ENCODE measurements at places on chromosomes 3 and 15.

DNA sequence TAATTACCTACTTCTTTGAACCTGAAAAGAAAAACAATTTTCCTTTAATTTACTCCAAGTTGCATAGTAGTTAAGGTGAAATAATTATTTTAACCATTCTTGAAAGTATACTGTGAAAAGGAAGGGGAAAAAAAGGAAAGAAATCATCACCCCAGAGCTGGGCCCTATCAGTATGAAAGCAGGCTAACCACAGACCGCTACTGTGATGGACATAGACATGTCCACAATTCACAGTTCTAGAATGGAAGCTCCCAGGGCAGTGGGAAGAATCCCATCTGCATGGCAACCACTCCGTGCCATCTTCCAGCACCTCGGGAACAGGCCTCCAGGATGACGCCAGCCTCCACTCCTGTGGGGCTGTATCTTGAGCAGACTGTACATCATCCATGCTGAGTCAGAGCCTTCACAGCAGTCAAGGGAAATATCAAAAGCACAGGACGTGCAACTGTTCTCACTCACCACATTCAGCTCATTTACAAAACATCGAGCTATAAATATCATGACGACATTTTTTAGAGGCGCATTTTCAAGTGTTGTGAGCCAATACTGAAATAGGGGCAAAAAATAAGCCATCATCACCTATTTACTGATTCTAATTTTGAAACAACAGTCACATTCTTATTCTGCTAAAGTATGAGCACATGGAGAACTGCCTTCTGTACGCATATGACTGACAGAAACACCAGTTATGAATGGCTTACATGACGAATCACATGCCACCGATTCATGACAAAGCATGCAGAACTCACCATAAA is 119.7 kb downstream of the SNRK start:
- DNase-seq = no peak

GRCh38 chr15:75126864-75127580 is 74.7 kb upstream of the C15orf39 start:
- DNase-seq = no peak

DNA sequence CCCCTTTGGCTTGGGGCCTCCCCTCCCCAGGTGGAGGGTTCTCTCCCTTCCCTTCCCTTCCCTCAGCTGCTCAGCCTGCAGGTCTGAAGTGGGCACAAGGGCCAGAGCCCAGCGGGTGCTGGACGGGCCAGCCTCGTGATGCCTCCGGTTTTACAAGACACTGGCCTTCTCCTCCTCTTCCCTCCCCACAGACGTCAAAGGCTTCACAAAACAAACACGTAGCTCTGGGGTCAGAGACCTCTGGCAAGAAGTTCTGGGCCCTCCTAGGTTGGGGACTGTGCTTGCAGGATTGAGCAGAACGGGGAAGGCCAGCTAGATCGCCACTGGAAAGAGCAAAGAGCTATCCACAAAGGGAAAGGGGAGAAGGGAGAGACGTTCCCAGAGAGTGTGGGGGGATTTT is 81.4 kb upstream of the TPM1 start:
- DNase-seq = no peak

DNA sequence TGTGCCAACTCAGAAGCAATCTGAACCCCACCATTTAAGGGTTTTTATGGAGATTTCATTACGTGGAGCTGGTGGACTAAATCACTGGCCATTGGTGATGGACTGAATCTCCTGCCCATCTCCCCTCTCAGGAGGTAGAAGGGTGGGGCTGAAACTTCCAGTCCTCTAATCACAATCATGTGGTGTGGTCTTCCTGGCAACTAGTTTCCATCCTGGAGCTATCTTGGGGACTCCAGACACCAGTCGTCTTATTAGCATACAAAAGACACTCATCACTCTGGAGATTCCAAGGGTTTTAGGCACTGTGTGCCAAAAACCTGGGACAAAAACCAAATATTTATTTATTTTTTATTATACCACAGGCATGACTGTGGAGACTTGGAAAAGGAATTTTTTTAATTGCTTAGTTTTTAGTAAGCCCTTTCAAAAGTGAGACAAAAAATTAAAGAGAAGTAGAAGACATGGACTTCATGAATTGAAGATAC is 203.6 kb downstream of the WNT5A start:
- no peak for DNase-seq

DNA sequence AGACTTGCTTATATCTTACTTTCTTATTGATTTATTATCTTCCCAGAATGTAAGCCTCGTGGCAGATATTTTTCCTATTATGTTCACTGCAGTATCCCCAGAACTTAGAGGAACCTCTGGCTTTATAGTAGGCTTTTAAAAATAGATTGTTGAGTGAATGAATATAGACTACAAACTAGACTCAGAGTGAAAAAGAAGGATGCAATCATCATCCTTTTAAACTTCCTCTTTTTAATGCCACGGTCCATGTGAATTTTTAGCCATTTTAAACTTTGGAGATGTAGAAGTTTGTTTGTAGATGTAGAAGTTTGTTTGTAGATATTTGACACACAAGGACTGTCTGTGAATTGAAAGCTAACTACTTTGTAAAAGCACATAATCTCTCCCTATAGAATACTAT is 7.2 kb upstream of the P2RY12 start:
- no peak for DNase-seq

DNA sequence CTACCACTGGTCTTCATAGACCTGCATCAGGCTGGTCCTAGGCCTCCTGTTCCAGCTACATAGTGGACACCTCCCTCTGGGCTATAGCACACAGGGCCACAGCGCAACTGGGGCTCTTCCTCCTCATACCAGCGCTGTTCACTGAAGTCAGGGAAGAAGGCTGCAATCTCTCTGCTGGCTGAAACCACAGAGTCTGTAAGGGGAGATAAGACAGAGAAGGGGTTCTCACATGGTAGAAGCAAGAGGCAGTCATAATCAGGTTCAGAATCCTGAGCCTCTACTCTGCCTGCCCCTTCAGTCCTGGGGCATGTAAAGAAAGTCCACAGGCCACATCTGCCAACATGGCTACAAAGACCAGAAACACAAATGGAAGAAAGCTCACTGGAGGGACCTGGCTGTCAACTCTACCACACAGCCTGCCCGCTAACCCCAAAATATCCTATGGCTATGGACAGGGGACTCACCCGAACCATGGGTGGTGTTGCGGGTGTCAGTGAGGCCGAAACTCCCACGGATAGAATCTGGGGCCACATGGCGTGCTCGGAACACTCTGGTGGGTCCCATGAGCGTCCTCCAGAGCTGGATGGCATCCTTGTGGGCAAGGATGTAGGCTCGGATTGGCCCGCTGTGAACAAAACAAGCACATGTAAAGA is 38.7 kb downstream of the SPINK8 start:
- DNase-seq = no peak

- no peak for DNase-seq
Measured at GRCh38 chr3:31832551-31832950, 148.5 kb downstream of the OSBPL10 start.

DNA sequence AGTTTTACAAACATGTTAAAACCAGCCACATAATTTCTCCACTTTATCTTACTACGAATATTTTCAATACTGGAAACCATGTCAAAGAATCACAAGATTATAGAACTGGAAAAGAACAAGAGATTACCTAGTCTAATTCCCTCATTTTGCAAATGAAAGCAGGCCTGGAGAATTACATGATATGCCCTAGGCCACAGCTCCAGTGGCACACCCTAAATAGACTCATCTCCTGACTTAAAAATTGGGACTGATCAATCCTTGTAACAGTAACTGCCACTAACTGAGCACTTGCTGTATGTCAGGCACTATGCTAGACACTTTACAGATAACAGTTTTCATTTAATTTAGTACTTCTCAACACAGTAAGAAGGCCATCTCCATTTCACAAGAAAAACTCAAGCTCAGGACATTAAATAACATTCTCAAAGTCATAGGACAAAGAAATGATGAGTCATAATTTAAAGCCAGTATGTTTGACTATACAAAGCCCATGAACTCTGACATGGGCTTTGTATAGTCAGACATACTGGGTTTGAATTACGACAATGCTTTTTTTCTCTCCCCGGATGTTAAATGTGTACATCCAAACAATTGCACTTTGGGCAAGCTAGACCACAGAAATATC is 9.4 kb downstream of the IGSF11 start:
- DNase-seq = no peak

DNA sequence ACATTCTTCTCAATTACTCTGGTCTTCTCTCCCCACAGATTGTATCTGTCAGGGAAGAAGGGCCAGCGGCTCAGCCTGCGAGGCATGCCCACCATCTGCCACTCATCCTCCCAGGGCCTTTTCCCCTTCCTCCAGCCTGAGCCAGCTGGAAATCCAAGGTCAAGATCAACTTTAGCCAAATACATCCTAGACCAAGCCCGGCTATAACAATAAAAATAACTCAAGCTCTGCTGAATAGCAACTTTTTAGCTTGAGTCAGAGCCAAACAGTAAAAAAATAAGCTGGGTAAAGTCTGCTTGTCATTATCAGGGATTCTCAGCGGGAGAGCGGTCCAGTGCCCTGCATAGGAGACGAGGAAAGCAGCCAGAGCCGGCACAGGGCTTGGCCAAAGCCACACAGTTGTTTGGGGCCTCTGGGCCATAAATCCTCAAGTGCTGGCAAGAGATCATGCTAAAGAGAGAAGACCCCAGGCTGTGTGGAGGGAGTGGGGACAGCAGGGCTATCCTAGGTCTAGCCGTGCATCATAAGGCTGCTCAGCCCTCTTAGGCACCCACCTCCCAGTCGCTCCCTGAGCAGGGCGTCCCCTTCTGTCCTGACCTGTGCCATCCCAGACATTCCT is 76.2 kb upstream of the HERC1 start:
- DNase-seq = no peak

DNA sequence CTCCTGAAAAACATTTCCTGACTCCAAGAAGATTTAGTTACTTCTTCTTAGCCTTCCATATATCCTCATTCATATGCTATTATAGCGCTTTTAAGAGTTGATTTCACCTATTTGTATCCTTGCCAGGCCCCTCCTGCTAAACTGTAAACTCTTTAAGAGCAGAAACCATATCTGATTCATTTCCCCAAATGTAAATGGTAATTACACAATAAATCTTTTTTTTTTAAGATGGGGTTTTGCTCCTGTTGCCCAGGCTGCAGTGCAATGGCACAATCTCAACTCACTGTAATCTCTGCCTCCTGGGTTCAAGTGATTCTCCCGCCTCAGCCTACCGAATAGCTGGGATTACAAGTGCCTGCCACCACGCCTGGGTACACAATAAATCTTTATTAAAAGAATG is 4.5 kb downstream of the DLEC1 start:
- DNase-seq = no peak

- no peak for DNase-seq
Measured at GRCh38 chr15:76752549-76752948, 152.6 kb downstream of the SCAPER start.

- no peak for DNase-seq
Measured at GRCh38 chr3:105812194-105812586, 56.6 kb downstream of the CBLB start.

DNA sequence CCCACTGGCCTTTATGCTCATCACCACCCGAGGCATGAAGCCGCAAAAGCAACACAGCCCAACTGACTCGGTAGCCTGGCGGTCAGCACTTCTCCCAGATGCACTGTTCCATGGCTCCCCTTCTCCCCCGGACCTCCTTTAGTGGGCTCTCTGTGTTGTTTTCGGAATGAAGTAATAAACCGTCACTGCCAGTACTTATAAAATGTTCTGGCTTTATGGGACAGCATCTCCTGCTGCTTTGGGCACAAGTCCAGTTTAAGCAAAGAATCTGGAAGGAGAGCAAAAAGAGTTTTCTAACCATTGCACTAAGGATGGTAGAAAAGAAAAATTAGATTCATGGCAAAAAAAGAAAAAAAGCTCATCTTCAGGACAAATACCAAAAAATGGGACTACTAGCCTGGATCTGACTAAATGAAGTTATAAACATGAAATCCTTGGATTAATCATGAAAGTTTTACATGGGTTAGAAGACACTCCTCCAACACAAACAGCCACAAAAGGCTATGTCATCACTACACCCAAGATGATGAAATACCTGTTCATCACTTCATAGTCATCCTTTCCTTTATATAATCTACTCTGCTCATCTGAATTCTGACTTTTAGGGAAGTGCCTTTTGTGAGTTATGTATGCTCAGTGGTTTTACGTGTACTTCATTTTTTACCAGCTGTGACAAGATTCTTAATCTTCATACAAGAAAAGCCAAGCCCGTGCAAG is 89.5 kb upstream of the UBE2E2 start:
- DNase-seq = no peak

DNA sequence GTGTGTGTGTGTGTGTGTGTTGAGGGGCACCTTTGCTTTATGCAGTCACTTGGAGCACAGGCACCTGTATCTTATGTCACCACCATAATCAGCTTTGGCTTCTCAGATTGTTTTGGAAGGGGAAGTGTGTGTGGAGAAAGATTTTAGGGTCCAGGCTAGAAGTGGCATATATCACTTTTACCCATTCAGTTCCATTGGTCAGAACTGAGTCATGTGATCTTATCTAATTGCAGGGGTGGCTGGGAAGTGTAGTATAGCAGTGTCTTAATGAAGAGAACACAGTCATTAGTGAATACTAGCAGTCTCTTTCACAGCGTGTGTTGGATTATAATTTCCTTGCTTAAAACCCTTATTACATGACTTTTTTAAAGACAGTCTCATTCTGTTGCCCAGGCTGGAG is 20.6 kb downstream of the NCK1 start:
- DNase-seq = no peak

GRCh38 chr3:9690451-9691450 is 12.9 kb upstream of the CPNE9 start:
- peak; percentile 41 for DNase-seq

- no peak for DNase-seq
Measured at GRCh38 chr15:80978685-80979329, 10.8 kb downstream of the MESD start.

GRCh38 chr3:170475092-170475685 is 56.5 kb downstream of the CLDN11 start:
- no peak for DNase-seq

DNA sequence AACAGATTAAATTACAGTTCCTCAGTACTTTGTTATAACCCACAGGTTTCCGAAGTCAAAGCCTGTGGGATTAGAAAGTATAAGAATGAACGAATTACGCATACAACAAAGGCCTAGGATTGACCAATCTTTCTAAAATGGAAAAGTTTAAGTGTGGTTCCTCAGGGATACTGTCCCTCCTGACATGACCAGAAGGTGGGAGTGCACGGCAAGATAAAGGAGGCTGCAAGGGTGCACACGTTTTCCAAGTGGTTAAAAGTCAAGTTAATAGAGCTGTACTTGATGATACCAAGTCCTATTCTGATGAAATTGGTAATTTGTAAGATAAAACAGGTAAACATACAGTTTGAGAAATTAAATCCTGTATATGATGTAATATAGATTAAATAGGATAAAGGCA is 96.2 kb downstream of the ALDH1A2 start:
- no peak for DNase-seq

GRCh38 chr3:24111711-24112110 is 166.6 kb downstream of the NR1D2 start:
- DNase-seq = no peak

DNA sequence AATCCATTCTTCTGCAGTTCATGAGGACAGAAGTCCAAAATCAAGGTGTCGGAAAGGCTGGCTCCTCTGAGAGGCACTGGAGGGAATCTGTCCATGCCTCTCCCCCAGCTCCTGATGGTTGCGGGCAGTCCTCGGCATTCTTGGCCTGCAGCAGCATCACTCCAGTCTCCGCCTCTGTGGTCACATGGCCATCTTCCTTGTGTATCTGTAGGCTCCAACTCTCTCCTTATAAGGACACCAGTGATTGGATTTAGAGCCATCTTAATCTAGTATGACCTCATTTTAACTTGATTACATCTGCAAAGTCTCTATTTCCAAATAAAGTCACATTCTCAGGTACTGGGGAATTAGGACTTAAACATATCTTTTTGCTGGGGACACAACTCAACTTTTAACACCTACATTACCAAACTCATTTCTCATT is 56.0 kb upstream of the FLNB start:
- DNase-seq = no peak

- DNase-seq = no peak
Measured at GRCh38 chr3:156371701-156372100, 183.2 kb downstream of the SSR3 start.
